ENCODE measurements at places on chromosomes 5 and 9.

- no peak for DNase-seq
These were observed 23.3 kb downstream of the CEP72 start for GRCh38 chr5:635306-636055.

- DNase-seq, result no peak
These were observed 5.1 kb upstream of the ORM1 start for GRCh38 chr9:114317665-114318357.

- no peak for DNase-seq
These were observed 3.6 kb downstream of the HNRNPAB start for GRCh38 chr5:178207917-178208280.

- DNase-seq, result no peak
These were observed 240.4 kb upstream of the RAI14 start for GRCh38 chr5:34415559-34416198.

- no peak for DNase-seq
These were observed 77.6 kb upstream of the SAP30L start for GRCh38 chr5:154368041-154368800.

DNA sequence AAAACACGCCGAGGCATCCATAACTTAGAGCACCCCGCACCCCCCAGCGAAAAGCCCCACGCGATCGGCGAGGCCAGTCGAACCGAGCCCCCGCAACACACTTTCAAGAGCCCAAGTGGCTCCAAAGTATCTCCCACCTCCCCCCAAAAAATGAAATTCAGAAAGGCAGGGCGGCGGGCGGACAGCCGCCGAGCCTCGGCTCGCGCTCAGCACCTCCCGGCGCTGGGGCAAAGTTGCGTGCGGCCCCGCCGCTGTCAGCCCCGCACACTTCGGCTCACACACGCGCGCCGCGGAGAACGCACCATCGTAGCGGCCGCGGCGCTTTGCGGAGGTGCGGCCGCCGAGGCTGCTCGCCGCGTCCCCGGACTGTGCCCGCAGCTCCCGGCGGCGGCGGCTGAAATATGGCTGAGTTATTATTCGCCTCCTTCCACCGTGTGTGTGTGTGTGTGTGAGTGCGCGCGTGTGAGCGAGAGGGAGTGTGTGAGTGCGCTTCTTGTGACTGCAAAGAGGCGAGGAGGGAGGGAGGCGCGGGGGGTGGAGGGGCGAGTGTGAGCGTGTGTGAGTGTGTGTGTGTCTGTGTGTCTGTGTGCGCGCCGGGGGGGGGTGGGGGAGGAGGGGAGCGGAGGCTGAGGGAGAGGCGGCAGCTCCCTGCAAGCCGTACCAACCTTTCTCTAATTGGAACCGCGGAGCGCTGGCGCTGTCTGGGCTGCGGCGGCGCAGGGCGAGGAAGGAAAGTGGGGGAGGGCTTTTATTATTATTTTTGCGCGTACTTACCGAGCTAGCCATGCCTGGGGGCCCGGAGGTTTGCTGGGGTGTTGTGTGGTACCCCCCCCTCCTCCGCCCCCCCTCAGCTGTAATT, 599 bp downstream of the MLLT3 start:
- no peak for DNase-seq

DNA sequence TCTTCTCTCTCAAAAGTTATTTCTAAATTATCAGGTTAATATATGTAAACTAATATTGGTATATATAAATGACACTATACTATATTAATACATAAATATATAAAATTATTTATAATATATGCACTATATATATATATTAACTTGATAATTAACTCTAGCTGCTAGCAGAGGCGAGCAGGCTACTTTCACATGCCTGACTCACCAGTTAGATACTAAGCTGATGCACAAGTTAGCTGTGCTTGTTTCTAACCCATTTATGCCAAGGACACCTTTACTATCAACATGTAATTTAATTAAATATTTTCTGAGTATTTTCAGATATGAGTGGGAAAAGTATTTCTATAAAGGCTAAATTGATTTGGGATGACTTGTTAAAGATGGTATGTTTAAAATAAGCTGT, 70.1 kb downstream of the TRIO start:
- no peak for DNase-seq

- no peak for DNase-seq
These were observed 24.3 kb upstream of the PRRC1 start for GRCh38 chr5:127492854-127493738.

DNA sequence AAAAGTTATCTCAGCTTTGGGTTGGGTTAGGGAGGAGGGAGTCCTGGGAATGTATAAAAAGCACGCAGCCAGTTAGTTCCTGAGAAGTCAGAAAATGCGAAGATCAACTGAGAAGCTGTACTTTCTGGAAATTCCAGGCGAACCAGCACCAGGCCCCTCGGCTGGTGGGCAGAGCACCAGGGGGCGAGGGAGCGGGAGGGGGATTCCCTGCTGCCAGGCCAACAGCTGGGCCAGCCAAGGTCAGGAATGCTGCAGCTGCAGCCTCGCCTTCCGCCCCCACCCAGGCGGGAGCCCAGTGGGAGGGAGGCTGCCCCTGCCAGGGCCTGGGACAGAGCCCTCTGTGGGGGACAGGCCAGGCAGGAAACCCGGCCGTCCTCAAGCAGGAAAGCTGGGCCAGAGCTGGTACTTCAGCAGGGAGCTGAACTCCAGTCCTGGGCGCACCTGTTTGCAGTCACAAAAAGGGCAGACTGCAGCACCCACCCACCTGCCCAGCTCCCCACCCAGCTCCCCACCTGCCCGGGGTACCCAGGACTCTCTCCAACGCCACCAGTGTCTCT, 35.5 kb downstream of the VAV2 start:
- no peak for DNase-seq

DNA sequence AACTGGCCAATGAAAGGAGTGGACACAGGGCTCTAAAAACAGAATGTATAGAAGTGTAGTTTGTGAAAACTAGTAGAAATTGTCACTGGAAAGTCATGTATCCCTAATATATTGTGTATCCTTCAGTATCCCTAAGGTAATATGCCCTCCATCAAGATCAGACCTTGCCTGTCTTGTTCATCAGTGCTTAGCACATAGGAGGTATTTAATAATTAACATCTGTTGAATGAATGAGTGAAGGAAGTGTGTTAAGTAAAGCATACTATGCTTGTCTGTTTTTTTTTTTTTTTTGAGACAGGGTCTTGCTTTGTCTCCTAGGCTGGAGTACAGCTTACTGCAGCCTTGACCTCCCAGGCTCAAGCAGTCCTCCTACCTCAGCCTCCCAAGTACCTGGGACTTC, 15.8 kb downstream of the GAPVD1 start:
- no peak for DNase-seq

DNA sequence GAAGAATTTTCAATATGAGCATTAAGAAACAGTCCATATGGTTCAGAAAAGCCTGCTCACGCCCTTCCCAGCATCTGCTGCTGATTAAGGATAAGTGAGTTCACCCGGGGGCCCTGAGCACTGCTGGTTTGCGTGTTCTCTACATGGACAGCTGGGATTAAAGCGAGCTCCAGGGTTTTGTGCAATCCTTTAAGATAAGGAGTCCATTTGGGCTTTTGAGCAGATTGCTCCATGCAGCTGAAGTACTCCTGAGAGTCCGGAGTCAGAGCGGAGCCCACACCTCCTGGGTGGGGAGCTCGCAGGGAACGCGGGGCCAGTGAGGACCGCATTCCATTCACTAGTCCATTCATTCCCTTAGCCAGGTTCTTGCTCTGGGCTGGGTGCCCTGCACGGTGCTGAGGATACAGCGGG, 149.3 kb upstream of the COL5A1 start:
- DNase-seq, result no peak

- no peak for DNase-seq
These were observed 25.8 kb upstream of the TPD52L3 start for GRCh38 chr9:6302417-6302816.

DNA sequence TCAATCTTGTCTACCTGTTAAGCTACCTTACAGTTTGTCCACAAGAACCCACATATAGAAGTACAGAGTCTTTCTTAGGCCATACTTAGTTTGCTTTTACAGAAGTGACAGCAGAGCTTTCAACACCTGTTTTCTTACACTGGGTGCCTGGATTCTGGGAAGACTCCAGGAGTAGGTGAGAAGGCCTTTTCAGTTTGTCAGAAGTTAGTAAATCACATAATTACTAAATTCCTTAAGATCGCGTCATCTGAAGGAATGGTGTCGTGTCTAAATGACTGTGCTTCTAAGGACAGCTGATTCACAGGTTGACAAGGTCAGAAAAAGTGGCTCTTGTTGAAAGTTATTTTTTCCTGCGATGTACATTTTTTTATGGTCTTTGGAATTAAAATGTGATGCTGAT, 97.0 kb upstream of the FAM120A start:
- DNase-seq, result no peak

- no peak for DNase-seq
These were observed 22.5 kb downstream of the AQP7 start for GRCh38 chr9:33379666-33380389.

DNA sequence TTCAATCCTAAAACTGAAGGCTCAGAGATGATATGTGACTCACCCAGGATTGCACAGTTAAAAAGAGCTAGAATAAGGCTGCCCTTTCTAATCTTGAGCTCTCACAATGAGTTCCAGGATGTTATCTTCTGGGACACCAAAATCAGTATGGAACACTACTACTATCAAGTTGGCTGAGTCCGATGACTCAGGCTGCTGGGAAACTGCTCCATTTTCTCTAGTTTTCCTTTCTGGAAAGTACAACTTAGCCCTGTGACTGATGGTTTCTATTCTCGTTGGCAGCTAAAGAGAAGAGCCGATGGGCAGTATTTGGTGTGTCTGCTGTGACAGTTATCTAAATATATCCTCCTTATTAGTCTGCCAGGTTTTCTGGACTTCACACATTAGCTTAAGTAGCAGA, 37.9 kb upstream of the DPYSL3 start:
- DNase-seq, result no peak

Data from caudate nucleus (tissue), 63 donors.